Vagina (tissue), 2 donors: ENCODE measurements at places on chromosomes 11 and 22. TPM values are rescaled to one million over a fixed set of nuclear protein-coding genes. Genes with fewer than 3 reads are reported as not detected.
A peak's percentile ranks its signal among the peaks of the same experiment; 100 is the strongest.

DNA sequence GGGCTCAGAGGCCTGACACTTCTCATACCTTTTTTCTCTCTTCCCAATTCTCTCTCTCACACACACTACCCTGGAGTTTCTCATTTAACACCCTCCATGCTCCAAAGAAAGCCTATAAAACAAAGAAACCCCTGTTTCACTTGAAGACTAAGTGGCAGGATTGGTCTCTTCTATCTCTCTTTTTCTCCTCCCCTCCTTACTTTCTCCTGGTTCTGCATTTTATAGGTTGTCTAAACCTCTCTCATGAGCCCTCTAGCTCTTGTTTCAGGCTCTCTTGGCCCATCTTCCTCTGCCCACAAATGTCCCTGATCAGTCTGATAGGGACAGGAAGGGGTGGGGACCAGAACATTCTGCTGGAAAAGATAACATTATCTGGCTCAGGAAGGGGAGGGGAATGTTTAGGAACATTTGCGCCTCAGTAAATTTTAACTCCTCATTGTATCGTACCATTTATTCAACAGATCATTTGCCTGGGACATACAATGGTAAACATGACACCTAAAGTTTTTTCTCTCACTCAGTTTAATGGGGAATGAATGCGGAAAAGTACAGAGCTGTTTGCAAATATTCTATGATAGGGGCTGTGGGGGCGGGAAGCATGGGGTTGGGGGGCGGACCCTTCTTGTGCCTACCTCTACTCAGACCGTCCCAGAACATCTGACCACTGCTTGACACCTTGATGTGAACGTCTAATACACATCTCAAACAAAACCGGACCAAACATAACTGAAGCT, 10.8 kb downstream of the CRYBA4 start:
- H3K27ac ChIP-seq = no peak overlapping the region
- no peaks in the 10 kb centered on the region for H3K27me3 ChIP-seq
- DNase-seq = no peak
- no peak overlapping the region for H3K4me3 ChIP-seq
- no peaks in the 10 kb centered on the region for H3K4me1 ChIP-seq

DNA sequence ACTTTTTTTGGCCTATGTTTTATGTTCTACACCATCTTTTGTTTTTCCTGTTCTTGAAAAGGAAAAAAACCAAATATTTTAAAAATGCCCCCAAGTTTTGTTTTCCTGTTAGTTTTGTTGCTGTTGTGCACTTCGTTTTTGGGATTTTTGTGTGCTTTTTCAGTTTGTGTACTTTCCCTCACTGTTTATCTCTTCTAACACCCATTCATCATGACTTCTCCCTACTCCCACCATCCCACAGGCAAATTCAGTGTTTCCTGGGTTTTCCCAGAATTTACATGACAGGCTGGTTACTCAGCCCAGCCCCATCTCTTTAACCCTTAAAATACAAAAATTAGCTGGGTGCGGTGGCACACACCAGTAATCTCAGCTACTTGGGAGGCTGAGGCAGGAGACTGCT, 15.6 kb downstream of the TMEM123 start:
- DNase-seq = no peak
- H3K27ac ChIP-seq = peak overlapping the region; percentile 6
- H3K4me1 ChIP-seq = peaks cover 13% of the 10 kb centered on the region

DNA sequence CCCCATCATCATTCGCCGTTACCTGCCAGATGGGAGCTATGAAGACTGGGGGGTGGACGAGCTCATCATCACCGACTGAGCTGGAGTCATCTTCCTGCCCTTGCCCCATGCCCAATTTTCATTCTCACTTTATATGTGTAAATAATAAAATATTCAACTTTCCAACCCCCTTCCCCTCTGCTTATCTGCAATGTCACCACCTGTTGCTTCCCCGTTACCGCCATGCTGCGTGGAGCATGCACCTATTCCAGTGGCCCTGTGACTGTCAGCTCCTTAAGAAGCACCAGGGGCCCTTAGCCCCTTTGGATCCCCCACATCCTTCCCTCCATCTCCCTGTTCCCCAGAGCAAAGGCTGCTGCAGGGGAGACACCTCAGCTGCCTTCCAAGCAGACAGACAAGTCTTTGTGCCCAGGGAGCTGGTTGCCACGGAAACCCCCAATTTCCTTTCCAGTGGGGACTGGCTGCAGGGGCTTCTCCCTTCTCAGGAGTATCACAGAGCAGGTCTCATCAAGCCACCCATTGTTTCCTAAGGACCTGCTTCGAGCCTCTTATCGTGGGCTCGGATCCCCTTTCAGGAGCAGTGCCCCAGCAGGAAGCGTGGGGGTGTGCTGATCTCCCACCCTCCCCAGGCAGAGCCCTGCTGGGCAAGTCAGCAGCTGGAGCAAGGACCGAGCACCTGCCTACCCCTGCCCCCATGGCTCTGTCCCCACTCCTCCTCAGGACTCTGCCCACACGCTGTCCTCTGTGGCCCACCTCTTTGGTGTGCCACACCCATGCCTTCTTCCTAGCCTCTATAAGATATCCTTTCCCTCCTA, 14.3 kb downstream of the POLR2F start:
- H3K4me3 ChIP-seq = no peak overlapping the region
- DNase-seq = no peak
- no peaks in the 10 kb centered on the region for H3K4me1 ChIP-seq
- no peaks in the 10 kb centered on the region for H3K27me3 ChIP-seq
- H3K36me3 ChIP-seq = peaks cover 26% of the 10 kb centered on the region

- H3K27ac ChIP-seq = no peak overlapping the region
- H3K36me3 ChIP-seq = no peaks in the 10 kb centered on the region
- no peaks in the 10 kb centered on the region for H3K27me3 ChIP-seq
These were observed 270.7 kb upstream of the MTNR1B start for GRCh38 chr11:92698742-92699141.

GRCh38 chr11:127381247-127381646, 380.7 kb upstream of the KIRREL3 start:
- no peak overlapping the region for H3K27ac ChIP-seq
- no peaks in the 10 kb centered on the region for H3K27me3 ChIP-seq
- H3K4me3 ChIP-seq = no peak overlapping the region
- no peaks in the 10 kb centered on the region for H3K4me1 ChIP-seq

PDGFB gene
- total RNA-seq = 4.7 TPM

SUSD2 gene
- 9.1 TPM for total RNA-seq

- no peak overlapping the region for H3K4me3 ChIP-seq
- no peaks in the 10 kb centered on the region for H3K4me1 ChIP-seq
- DNase-seq = no peak
These were observed 1568.5 kb downstream of the FAM181B start for GRCh38 chr11:81165164-81165563.

DNA sequence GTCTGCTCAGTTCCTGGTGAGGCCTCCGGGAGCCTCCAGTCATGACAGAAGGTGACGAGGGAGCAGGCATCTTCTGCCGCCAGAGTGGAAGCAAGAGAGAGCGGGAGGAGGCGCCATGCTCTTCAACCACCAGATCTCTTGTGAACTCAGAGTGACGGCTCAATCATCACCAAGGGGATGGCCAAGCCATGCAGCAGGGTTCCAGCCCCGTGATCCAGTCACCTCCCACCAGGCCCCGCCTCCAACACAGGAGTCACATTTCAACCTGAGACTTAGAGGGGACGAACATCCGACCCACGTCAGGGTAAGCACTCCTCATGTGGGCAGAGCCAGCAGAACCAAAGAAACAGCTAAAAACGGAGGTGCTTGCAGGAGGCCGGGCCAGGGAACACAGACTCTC, 1470.5 kb downstream of the BRD1 start:
- no peaks in the 10 kb centered on the region for H3K36me3 ChIP-seq
- no peak overlapping the region for H3K27ac ChIP-seq
- no peak overlapping the region for H3K4me3 ChIP-seq
- DNase-seq = no peak
- no peaks in the 10 kb centered on the region for H3K4me1 ChIP-seq

KBTBD4 gene
- 14.7 TPM for total RNA-seq

DNA sequence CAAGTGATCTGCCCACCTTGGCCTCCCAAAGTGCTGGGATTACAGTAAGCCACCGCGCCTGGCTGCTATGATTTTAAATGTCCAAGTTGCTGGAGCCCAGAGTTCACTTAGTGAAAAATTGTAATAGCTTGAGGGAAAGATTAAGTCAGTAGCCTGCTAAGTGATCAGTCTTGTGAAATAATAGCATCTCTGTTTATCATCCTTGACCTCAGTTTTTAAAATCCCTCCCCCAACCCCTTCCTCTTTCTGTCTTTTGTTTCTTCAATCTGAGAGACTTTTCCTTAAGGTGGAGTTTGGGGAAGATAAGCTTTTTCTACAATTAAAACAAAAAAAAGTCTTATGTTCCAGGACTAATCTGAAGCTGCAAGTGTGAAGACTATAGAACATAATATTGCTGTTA, 6.4 kb downstream of the HIPK3 start:
- no peak overlapping the region for H3K27ac ChIP-seq
- no peak overlapping the region for H3K4me3 ChIP-seq
- peaks cover 90% of the 10 kb centered on the region for H3K4me1 ChIP-seq

DNA sequence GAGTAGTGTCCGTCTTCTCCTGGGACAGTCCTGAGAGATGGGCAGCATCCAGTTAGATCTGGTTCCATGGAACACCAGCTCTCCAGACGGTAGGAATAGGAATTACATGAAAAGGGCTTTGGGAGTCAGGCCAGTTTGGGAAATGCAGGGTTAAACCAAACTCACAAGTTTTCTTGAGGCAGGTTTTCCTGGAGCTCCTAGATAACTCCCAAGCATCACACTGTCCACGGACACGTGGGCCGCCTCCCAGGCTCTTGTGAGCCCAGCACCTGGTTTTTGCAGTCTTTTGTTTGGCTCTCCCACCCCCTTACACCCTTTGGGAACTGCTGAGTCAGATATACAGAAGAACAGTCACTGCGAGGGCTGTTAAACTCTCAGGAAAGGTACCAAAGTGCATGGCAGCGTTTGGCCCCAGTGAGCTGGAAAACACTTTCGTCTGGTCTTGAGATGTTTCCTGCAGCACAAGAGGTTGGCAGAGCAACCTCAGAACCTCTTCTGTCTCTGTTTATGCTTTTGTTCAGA, 90.0 kb downstream of the BCR start:
- DNase-seq = no peak
- H3K4me1 ChIP-seq = no peaks in the 10 kb centered on the region
- no peak overlapping the region for H3K27ac ChIP-seq
- no peaks in the 10 kb centered on the region for H3K36me3 ChIP-seq

- no peak overlapping the region for H3K4me3 ChIP-seq
- no peak for DNase-seq
- no peaks in the 10 kb centered on the region for H3K27me3 ChIP-seq
- no peaks in the 10 kb centered on the region for H3K4me1 ChIP-seq
These were observed 462.8 kb downstream of the INSC start for GRCh38 chr11:15577519-15577918.

ROBO3 gene
- total RNA-seq = 18.9 TPM

OR2AG2 gene
- not detected for total RNA-seq

DNA sequence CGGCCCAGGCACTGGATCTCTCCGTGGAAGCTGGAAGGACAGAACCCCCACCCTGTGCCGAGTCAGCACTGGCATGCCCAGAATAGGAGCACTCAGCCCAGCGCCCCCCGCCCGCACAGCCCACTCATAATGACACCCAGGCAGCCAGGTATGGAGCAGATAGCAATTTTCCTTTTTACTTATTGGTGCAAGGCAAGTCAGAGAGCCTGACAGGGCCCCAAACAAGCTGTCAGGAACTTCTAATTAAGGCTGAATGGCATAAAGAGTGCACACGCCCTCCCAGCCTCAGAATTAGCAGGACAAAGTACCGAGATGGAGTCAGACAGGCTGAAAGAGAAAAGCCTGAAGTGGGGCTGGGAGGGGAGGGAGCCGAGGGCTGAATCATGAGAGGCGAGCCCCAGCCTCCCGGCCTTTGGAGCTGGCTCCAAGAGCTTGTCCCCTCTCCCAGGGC, 76.9 kb downstream of the DSCAML1 start:
- no peak overlapping the region for H3K4me3 ChIP-seq
- no peaks in the 10 kb centered on the region for H3K27me3 ChIP-seq
- peaks cover 12% of the 10 kb centered on the region for H3K4me1 ChIP-seq
- H3K27ac ChIP-seq = no peak overlapping the region
- DNase-seq = no peak
- no peaks in the 10 kb centered on the region for H3K36me3 ChIP-seq

SAA1 gene
- 60.4 TPM for total RNA-seq

GRCh38 chr11:688681-689080, 6.3 kb downstream of the DEAF1 start:
- H3K4me1 ChIP-seq = peaks cover 13% of the 10 kb centered on the region
- H3K27ac ChIP-seq = no peak overlapping the region
- no peak overlapping the region for H3K4me3 ChIP-seq
- no peak for DNase-seq

RAB39A gene
- 1.7 TPM for total RNA-seq

DNA sequence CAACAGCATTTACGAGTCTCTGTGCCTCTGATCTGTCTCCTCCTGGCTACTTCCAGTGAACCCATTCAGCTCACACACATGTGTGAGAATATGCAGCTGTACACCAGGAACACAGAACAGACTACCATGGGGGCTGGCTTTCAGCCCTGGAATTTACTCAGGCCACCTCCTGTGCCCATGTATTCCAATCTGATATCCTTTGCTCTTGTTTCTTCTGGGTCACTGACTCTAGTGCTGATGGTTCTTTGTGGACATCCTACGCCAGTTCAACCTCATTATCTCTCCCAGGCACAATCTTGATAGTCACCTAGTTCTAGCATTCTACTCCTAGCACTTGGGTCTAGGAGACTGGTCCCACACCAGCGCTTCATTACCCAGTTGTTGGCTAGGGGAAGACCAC, 23.0 kb upstream of the ZC3H12C start:
- no peaks in the 10 kb centered on the region for H3K36me3 ChIP-seq
- H3K4me1 ChIP-seq = peaks cover 12% of the 10 kb centered on the region
- no peak overlapping the region for H3K27ac ChIP-seq
- H3K27me3 ChIP-seq = no peaks in the 10 kb centered on the region
- H3K4me3 ChIP-seq = no peak overlapping the region
- DNase-seq = no peak

GRCh38 chr11:41289408-41289807, 170.0 kb downstream of the LRRC4C start:
- H3K4me1 ChIP-seq = no peaks in the 10 kb centered on the region
- DNase-seq = no peak
- no peak overlapping the region for H3K4me3 ChIP-seq
- no peak overlapping the region for H3K27ac ChIP-seq
- H3K27me3 ChIP-seq = no peaks in the 10 kb centered on the region
- H3K36me3 ChIP-seq = no peaks in the 10 kb centered on the region

KCTD14 gene
- total RNA-seq = 2.9 TPM

- H3K4me1 ChIP-seq = peaks cover 64% of the 10 kb centered on the region
- H3K27me3 ChIP-seq = no peaks in the 10 kb centered on the region
- no peaks in the 10 kb centered on the region for H3K36me3 ChIP-seq
- no peak for DNase-seq
- no peak overlapping the region for H3K4me3 ChIP-seq
These were observed 7.5 kb upstream of the MICALL1 start for GRCh38 chr22:37898441-37899181.
